ENCODE measurements at places on chromosomes 7 and 10.
A peak's percentile ranks its signal among the peaks of the same experiment; 100 is the strongest.

DNA sequence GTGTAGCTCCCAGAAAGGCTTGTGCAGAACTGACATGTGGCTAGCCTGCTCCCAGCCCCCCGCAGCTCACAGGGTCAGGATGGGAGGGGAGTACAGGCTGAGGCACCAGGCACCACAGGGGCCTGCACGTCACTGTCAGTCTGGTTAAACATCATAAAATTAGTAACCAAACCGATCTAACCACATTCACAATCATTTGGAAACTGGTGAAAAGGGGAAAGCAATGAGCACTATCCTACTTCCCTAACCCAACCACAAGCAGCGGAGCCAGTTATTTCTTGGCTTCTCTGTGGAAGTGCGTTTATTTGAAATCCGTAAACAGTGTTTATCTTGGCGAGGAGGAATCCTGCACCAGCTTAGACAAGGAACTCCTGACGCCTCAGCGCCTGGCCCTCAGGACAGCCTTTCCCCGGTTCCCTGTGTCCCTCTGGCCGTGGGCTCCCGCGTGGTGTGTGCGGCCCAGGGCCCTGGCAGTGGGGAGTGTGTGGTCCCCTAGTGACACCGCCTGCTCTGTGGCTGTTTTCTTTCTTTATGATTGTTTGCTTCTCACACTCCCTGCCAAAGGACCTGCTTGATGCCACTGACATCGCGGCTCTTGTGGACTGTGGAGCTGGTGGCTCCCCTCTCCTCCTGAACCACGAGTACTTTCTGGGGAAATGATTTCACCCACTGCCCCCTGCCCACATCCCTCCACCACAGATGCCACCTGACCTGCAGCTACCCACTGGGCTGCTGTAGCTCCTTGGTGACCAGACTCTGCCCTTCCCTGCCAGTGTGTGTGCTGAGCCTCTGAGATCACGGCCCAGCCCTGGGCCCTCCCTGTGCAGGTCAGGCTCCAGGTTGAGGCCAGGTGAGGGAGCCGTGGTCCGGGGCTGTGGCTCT lies 38.0 kb downstream of the INPP5A start:
- no peaks in the 10 kb centered on the region for H3K27me3 ChIP-seq
- H3K27ac ChIP-seq = no peak overlapping the region
- peaks cover 25% of the 10 kb centered on the region for H3K4me1 ChIP-seq
- H3K36me3 ChIP-seq = no peaks in the 10 kb centered on the region
- no peak for DNase-seq

DNA sequence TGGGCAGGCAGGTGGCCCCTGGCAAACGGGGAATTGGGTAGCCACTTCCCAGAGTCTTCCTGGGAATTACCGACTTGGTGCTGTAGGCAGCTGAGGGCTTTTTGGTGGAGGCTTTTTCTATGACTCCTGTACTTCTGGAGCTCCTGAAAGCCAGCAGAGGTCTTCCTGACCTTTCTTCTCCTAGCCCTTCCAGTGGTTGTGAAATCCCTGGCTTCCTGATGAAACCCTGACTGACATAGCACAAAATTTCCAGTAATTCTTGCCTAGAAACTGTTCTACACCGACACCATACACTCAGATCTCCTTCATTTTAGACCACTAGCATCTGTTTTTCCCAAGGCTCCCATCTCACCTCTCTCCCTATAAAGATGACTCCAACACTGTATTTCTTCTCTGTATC lies 120.2 kb downstream of the STRA8 start:
- no peak for DNase-seq
- no peak overlapping the region for H3K4me3 ChIP-seq
- peaks cover 8% of the 10 kb centered on the region for H3K4me1 ChIP-seq
- no peaks in the 10 kb centered on the region for H3K36me3 ChIP-seq
- no peaks in the 10 kb centered on the region for H3K27me3 ChIP-seq
- H3K27ac ChIP-seq = no peak overlapping the region

- peaks cover 60% of the 10 kb centered on the region for H3K4me1 ChIP-seq
- peak overlapping the region; percentile 61 for H3K4me3 ChIP-seq
- no peaks in the 10 kb centered on the region for H3K27me3 ChIP-seq
- peaks cover 3% of the 10 kb centered on the region for H3K36me3 ChIP-seq
- H3K27ac ChIP-seq = no peak overlapping the region
- DNase-seq = no peak
These were observed 143.4 kb downstream of the CELF2 start for GRCh38 chr10:11161096-11161495.

- H3K27ac ChIP-seq = no peak overlapping the region
- peaks cover 5% of the 10 kb centered on the region for H3K36me3 ChIP-seq
- H3K4me3 ChIP-seq = no peak overlapping the region
- DNase-seq = no peak
- H3K27me3 ChIP-seq = peaks cover 62% of the 10 kb centered on the region
- H3K4me1 ChIP-seq = peaks cover 9% of the 10 kb centered on the region
These were observed 277.6 kb downstream of the SFMBT2 start for GRCh38 chr10:7133278-7133677.

GRCh38 chr10:111323389-111323966 lies 246.6 kb downstream of the ADRA2A start:
- DNase-seq = no peak
- peaks cover 47% of the 10 kb centered on the region for H3K27me3 ChIP-seq
- no peaks in the 10 kb centered on the region for H3K4me1 ChIP-seq
- H3K36me3 ChIP-seq = no peaks in the 10 kb centered on the region

GRCh38 chr10:52239771-52240170 lies 74.3 kb upstream of the DKK1 start:
- no peak for DNase-seq
- H3K4me1 ChIP-seq = no peaks in the 10 kb centered on the region
- no peak overlapping the region for H3K4me3 ChIP-seq

DNA sequence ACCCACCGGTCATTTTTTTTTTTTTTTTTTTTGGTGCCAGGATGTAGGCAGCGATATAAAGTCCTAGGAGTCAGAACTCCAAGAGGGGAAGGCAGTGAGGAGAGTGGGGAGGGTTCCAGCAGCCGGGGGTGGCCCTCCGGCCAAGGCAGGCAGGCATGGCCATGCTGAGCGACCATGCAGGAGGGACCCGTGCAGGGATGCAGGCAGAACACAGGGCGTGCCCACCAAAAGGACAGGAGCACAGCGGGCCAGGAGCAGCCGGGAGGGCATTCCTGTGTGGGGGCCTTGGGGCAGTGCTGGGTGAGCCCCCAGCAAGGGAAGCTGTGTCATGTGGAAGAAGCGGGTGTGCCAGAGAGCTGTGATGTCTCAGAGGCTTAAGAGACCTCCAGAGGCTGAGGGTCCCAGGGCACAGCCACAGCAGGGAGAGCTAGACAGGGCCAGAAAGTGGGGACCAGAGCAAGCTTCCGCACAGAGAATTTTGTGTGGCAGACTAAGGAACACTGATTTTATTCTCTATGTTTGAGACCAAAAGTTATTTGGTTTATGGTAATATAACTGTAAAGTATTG lies 5.7 kb downstream of the ZFAND2A start:
- no peak for DNase-seq
- no peaks in the 10 kb centered on the region for H3K27me3 ChIP-seq
- H3K27ac ChIP-seq = peak overlapping the region; percentile 59

DNA sequence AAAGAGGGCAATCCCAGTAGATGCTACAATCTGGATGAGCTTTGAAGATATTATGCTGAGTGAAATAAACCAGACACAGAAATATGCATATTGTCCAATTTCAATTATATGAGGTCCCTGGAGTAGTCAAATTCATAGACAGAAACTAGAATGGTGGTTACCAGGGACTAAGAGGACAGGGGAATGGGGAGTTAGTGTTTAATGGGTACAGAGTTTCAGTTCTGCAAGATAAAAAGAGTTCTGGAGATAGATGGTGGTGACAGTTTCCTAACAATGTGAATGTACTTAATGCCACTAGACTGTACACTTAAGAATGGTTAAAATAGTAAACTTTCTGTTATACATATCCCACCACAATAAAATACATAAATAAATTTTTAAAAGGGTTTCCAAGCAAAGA lies 236.6 kb downstream of the ELMO1 start:
- H3K4me3 ChIP-seq = no peak overlapping the region
- H3K4me1 ChIP-seq = peaks cover 9% of the 10 kb centered on the region
- H3K36me3 ChIP-seq = peaks cover 8% of the 10 kb centered on the region
- H3K27me3 ChIP-seq = no peaks in the 10 kb centered on the region
- DNase-seq = no peak
- H3K27ac ChIP-seq = no peak overlapping the region

DNA sequence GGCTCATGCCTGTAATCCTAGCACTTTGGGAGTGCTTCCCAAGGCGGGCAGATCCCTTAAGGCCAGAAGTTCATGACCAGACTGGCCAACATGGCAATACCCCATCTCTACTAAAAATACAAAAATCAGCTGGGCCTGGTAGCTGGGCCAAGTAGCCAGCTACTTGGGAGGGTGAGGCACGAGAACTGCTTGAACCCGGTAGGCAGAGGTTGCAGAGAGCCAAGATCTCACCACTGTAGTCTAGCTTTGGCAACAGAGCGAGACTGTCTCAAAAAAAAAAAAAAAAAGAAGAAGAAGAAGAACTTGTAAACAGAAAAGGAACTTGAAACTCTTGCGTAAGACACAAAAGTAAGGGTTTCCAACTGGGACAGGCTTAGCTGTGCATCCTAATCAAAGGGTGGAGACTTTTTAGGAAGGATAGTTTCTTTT lies 5.6 kb upstream of the IFIT2 start:
- DNase-seq = no peak
- peaks cover 9% of the 10 kb centered on the region for H3K4me1 ChIP-seq
- no peaks in the 10 kb centered on the region for H3K36me3 ChIP-seq
- no peak overlapping the region for H3K4me3 ChIP-seq
- no peaks in the 10 kb centered on the region for H3K27me3 ChIP-seq

- no peak overlapping the region for H3K4me3 ChIP-seq
- H3K27ac ChIP-seq = no peak overlapping the region
- peaks cover 3% of the 10 kb centered on the region for H3K36me3 ChIP-seq
- no peak for DNase-seq
- peaks cover 4% of the 10 kb centered on the region for H3K27me3 ChIP-seq
- H3K4me1 ChIP-seq = no peaks in the 10 kb centered on the region
These were observed 85.2 kb upstream of the PIK3CG start for GRCh38 chr7:106779877-106780276.

DNA sequence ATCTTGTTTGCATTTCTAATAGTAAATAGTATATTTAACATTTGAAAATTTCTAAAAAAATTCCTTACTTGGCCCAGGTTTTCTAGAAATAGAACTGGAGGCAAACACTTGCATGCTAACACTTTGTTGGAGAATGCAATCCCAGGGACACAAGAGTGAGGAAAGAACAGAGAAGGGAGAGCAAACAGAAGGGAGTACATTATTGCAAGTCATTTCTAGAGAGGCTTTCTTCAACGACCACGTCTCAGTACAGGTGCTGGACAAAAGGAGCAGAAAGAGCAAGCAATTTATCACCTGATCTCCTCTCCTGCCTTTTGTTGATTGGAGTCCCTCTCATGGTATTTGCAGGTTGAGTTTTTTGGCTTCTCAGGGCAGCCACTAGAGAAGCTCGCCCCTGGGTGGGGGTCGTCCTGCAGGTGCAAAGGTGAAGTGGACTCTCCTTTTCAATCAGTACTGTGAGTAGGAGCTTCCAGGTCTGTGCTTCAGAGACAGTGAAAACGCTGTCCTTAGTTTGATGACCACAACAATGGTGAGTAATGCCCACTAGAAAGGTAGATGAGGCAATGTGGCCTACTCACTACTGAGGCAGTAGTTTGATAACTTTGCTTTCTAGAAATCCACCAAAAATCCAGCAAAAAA lies 5.2 kb downstream of the CPED1 start:
- H3K27ac ChIP-seq = no peak overlapping the region
- H3K36me3 ChIP-seq = no peaks in the 10 kb centered on the region
- peaks cover 44% of the 10 kb centered on the region for H3K27me3 ChIP-seq
- H3K4me3 ChIP-seq = no peak overlapping the region

GRCh38 chr10:35336921-35337823 lies 863 bp downstream of the CCNY start:
- peaks cover 56% of the 10 kb centered on the region for H3K4me1 ChIP-seq
- peaks cover 2% of the 10 kb centered on the region for H3K36me3 ChIP-seq
- peak overlapping the region; percentile 71 for H3K27ac ChIP-seq
- no peaks in the 10 kb centered on the region for H3K27me3 ChIP-seq
